Breast epithelium (tissue), 4 donors: ENCODE measurements at places on chromosomes 5 and 9.

GRCh38 chr5:3187771-3188425, 407.7 kb upstream of the IRX1 start:
- DNase-seq = no peak
- H3K36me3 ChIP-seq = no peaks in the 10 kb centered on the region
- H3K4me1 ChIP-seq = no peaks in the 10 kb centered on the region
- no peak overlapping the region for H3K4me3 ChIP-seq
- no peaks in the 10 kb centered on the region for H3K27me3 ChIP-seq
- no peak overlapping the region for H3K27ac ChIP-seq

DNA sequence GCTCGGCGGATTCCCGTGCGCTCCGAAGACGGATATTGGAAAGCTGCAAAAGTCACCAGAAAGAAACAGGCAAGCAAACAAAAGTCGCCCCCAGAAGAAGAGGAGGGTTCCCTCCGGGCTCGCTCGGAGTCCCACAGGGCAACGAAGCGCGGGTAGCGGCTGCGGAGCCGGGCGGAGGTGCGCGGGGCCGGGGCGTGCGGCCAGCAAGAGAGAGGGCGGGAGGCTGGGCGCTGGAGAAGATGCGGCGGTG, at the start of gene FBN2:
Gene FBN2, minus strand, starts transcription at position 246 of the 250 bp plus-strand sequence. CDS start 642 bp downstream, outside the sequence.
- no peaks in the 10 kb centered on the region for H3K36me3 ChIP-seq
- H3K27ac ChIP-seq = no peak within 1 kb of the TSS
- H3K4me1 ChIP-seq = peaks cover 6% of the 10 kb centered on the region
- DNase-seq = no peak

- no peaks in the 10 kb centered on the region for H3K36me3 ChIP-seq
- peaks cover 4% of the 10 kb centered on the region for H3K4me1 ChIP-seq
- no peaks in the 10 kb centered on the region for H3K27me3 ChIP-seq
These were observed 144.4 kb downstream of the SLC12A2 start for GRCh38 chr5:128228008-128228407.

GRCh38 chr9:111895996-111896941, at the start of gene UGCG:
Gene UGCG, plus strand, starts transcription at chr9:111896814. Its CDS starts 402 bp downstream, at chr9:111897216.
- H3K27me3 ChIP-seq = no peaks in the 10 kb centered on the region
- H3K4me1 ChIP-seq = no peaks in the 10 kb centered on the region
- H3K36me3 ChIP-seq = no peaks in the 10 kb centered on the region
- peak within 1 kb of the TSS; percentile 93 for H3K27ac ChIP-seq

DNA sequence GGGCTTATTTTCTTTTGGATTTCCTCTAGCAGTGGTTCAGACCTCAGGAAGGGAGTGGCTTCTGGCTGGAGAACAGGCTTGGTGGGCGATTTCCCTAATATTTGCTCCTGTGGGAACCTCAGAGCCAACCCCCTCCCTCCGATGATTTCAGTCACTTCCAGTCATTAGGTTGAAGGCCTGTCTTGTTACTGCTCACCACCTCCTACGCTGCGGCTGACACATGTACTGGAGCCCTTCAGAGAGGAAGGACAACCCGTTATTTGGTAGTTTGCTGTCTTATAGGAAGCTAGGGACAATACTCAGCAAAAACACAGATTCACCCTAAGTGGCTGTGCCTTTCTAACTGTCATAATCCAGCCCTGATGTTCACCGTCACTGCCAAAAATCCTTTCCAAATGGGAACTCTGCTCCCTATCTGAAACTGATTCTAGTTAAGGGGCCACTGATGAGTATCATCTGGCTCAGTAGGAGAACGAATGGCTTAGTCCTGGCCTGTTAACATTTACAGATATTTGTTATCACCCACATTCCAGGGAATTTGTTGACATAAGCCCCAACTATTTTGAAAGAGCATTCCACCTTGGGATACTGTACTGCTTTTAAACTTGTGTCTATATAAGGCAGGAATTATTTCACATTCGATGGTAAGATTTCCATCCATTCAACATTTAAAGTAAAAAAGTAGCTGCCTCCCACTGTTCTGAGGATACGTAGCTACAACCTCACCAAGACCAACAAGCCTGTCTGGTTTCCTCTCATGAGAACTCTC, 29.3 kb upstream of the ANKH start:
- H3K27ac ChIP-seq = peak overlapping the region; percentile 7
- H3K4me3 ChIP-seq = no peak overlapping the region
- H3K27me3 ChIP-seq = no peaks in the 10 kb centered on the region
- no peaks in the 10 kb centered on the region for H3K4me1 ChIP-seq
- H3K36me3 ChIP-seq = no peaks in the 10 kb centered on the region
- DNase-seq = no peak
